Cardiac muscle cell (in vitro differentiated cells and primary cell): ENCODE measurements at places on chromosomes 13 and 19.

GRCh38 chr13:111286162-111286561 lies 34.3 kb upstream of the TEX29 start:
- DNase-seq, result no peak

- peak; percentile 86 for DNase-seq
Measured at GRCh38 chr19:3987619-3988371, 2.5 kb upstream of the EEF2 start.

DNA sequence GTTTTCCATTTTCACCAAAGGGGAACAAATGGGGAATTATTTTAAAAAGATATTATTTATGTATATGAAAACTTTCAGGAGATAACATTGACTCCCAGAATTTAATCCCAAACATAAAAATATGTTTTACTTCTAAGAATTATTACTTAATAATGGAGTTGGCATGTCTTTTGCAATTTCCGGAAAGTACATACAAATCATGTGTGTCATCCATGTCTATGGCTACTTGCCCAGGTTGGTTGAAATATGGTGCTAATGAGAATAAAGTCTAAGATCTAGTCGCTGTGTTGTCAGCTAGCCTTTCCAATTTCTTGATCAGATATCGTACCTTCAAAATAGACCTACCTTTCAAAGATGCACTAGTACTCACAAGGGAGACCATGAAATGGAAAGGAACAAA lies 1003.2 kb upstream of the PCDH20 start:
- DNase-seq, result no peak

DNA sequence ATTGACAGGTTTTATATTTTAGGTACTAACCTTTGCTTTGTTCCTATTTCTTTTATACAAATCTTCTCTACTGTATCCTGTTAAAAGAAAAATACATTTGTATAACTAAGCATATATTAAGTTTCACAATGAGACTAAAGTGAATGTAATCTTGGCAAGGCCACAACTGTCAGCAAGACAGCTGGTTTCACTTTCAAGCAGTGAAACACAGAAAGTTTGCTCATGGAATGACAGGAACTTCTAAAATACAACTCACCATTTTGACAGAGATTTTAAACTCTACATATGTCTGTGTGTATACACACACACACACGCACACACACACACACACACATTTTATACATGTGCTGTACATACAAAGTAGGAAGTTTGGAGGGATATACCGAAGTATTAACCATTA lies 53.3 kb downstream of the PARP4 start:
- DNase-seq, result peak; percentile 87

DNA sequence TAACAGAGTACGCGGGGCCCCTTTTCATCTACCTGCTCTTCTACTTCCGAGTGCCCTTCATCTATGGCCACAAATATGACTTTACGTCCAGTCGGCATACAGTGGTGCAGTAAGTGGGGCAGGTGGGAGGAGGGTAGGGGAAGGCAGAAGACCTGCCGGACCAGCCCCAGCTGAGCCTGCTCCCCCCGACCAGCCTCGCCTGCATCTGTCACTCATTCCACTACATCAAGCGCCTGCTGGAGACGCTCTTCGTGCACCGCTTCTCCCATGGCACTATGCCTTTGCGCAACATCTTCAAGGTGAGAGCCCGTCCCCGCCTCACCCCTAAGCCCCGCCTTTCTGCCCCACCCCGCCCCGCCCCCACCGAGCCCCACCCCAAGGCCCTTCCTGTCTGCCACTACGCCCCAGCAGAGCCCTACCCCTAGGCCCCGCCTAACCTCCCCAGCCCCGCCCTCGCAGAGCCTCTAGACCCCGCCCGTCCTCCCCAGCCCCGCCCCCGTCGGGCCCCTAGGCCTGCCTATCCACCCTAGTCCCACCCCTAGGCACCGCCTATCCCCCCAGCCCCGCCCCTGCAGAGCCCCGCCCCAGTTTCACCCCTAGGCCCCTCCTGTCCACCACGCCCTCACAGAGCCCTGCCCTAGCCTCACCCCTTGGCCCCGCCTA lies 7.7 kb downstream of the NDUFB7 start:
- peak; percentile 21 for DNase-seq

DNA sequence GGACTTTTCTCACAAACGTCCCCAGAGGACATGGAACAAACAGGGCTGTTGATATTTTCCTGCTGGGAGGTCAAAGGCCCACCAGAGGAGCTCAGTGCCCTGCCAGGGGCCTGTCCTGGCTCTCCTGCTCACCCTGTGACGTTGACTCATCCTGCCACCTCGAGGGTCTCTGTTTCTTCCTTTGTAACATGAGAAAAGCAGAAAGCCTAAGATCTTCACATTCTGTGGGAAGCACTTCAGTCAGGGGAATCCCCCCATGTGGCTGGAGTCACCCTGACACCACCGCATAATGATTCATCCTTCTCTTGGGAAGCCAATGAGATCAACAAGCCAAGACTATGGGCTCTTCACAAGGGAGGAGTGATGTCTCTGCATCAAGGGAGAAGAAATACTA lies 147.9 kb downstream of the KATNAL1 start:
- peak; percentile 55 for DNase-seq

GRCh38 chr13:98576200-98576945 lies 534 bp downstream of the STK24 start:
- peak; percentile 39 for DNase-seq

GRCh38 chr19:28289295-28290063 lies 923.5 kb downstream of the UQCRFS1 start:
- no peak for DNase-seq

DNA sequence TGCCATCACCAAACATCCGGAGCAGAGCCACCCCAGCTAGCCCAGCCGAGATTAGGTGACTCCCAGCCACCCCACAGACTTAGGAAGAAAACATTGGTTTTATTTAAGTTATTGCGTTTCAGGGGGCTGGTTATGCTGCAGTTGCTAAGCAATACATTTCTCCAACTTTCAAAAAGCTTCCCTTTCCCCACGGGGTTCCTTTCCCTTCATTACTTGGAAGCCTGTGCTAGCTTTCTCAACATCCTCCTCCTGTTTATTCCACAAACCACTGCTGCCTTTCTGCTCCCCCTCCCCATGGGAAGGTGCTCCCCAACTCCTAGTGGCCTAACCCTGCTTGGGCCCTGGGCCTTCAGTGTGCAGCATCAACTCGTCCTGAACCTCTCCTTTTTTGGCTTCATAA lies 52.6 kb downstream of the CDADC1 start:
- DNase-seq, result no peak

DNA sequence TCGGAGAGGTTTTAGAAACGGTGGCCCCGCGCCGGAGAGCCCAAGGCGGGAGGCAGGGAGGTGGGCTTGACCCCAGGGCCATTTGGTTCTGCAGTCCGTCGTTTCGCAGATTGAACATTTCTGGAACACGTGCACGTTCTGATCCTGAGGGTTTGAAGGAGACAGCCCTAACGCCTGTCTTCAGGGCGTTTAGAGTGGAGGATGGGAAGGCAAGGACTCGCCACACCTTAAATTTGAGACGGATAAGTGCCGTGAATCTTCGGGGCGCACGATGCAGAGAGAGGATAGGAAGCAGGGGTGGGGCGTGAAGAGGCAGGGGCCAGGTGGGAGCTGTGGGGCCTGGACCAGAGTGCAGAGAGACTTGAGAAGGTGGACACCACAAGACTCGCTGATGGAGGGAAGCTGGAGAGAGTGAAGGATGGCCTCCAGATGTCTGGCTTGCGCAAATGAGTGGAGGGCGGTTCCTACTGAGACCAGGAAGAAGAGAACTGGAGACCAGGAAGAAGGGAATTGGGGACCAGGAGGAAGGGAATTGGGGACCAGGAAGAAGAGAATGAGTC lies 804 bp upstream of the MIER2 start:
- DNase-seq, result no peak

DNA sequence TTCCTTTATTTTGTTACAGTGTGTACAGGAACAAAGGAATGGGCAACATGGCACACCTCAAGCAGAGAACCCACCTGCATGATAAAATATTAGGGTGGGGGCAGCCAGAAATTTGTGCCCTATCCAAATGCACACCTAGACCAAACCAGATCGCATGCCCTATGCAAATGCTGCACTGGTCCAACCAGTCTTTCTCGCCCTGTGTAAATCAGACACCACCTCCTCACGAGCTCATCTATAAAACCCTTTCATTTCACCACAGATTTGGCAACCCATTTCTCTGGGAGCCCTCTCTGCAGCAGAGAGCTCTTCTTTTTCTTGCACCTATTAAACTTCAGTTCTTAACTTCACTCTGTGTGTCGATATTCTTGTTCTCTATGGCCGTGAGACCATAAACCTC lies 1559.2 kb downstream of the SLITRK1 start:
- DNase-seq, result no peak

- DNase-seq, result no peak
Measured at GRCh38 chr19:10520652-10521318, 3.5 kb upstream of the S1PR5 start.

GRCh38 chr19:47561440-47562057 lies 11.4 kb downstream of the ZNF541 start:
- no peak for DNase-seq

- DNase-seq, result no peak
Measured at GRCh38 chr19:16676101-16676798, 15.3 kb downstream of the TMEM38A start.

GRCh38 chr13:52862358-52863206 lies 14.1 kb upstream of the PCDH8 start:
- DNase-seq, result peak; percentile 42

GRCh38 chr19:13962699-13963602 lies 10.6 kb downstream of the DCAF15 start:
- DNase-seq, result no peak

GRCh38 chr19:35436477-35437405 lies 11.3 kb upstream of the FFAR2 start:
- peak; percentile 90 for DNase-seq

- DNase-seq, result no peak
Measured at GRCh38 chr13:52810011-52810410, 38.4 kb downstream of the PCDH8 start.

DNA sequence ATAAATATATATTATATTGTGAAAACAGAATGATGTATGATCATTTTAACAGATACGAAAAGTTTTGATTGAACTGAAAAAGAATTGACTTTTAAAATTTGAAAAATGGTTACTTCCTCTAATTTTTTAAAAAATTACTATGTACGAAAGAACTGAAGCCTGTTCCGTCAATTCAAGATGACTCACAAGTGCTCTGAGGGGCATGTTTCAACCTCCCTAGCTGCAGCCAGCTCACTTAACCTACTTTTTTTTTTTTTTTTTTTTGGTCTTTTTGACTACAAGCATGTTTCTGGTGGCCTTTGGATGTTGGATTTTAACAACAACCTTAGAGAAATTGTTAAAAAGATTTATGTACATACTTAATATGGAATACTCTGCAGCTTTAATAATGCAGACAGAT lies 1139.3 kb downstream of the DIAPH3 start:
- no peak for DNase-seq

- DNase-seq, result no peak
Measured at GRCh38 chr19:39768334-39768733, 10.3 kb upstream of the LEUTX start.
